ENCODE measurements at places on chromosomes 5 and 9.

GRCh38 chr9:121200356-121200755, 1.3 kb downstream of the RAB14 start:
- DNase-seq = no peak

DNA sequence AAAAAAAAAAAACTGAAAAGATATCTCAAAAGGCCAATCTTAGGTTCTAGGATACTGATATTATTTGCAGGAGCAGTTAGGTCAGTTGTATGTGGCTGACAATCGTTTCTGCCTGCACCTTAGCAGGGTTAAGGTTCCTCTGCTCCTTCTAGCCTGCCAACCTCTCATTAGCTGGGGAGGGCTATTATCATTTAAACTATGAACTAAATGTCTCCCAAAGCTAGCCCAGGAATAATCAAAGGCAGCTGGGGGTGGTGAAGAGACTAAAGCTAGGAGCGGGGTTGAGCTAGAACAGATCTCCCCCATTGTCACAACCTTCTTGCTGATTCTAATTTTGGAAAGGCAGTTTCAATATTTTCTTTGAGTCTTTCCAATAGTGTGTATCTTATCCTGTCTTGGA, 99.9 kb downstream of the ICE1 start:
- no peak for DNase-seq

DNA sequence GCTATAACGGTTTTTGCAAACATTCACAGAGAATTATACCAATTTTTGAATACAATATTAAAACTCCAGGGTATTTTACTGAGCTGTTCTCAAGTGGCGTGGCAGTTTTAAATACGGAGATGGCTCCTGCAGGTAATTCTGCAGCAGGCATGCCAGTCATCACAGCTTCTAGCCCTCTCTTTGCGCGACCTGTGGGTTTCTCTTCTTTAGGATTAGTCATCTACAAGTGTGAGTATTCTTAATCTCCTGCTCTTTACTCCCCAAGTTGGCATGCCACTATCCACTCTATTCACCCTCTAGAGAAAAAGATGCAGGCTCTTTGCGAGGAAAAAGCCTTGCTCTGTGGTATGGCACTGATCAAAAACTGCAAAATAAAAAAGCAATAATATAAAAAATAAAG, 43.9 kb downstream of the ANKRD31 start:
- no peak for DNase-seq

DNA sequence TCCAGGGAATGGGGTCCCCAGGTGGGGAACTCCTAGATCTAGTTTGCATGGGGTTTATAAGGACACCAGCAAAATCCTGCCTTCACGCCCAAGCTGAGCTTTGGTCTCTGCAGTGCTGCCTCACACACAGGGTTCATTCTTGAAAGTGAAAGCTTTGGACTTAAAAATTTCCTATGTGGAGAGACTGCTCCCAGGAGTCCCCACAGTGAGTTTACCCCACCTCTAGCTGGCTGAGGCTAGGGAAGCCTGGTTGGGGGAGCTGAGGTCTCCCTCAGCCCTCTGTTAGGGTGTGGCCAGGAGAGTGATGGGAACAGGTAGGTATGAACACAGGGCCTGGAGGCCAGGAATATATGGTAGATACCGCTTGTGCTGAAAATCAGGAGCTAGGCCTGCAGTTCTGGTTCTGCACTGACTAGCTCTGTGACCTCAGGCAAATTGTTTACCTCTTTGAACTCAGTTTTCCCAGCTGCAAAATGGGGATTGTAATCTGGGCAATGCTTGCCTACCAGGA, 41.5 kb upstream of the LARP1 start:
- no peak for DNase-seq

DNA sequence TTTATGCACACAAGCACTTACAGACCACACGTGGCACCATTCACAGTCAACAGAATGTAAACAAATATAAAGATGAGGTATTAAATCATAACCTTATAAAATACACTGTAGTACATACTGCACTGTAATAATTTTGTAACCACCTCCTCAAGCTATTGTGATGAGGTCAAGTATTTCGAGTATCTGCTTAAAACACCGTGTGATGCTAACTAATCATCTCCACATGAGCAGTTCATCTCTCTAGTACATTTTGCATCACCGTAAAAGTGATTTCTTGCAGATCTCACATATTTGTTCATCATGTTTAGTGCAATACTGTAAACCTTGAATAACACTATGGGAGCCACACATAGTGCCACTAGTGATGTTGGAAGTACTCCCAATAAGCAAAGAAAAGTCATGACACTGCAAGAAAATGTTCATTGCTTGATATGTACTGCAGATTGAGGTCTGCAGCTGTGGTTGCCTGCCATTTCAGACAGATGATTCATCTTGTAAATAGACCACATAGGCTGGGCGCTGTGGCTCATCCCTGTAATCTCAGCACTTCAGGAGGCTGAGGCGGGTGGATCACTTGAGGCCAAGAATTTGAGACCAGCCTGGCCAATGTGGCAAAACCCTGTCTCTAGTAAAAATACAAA, 44.3 kb downstream of the FOXB2 start:
- DNase-seq = no peak

DNA sequence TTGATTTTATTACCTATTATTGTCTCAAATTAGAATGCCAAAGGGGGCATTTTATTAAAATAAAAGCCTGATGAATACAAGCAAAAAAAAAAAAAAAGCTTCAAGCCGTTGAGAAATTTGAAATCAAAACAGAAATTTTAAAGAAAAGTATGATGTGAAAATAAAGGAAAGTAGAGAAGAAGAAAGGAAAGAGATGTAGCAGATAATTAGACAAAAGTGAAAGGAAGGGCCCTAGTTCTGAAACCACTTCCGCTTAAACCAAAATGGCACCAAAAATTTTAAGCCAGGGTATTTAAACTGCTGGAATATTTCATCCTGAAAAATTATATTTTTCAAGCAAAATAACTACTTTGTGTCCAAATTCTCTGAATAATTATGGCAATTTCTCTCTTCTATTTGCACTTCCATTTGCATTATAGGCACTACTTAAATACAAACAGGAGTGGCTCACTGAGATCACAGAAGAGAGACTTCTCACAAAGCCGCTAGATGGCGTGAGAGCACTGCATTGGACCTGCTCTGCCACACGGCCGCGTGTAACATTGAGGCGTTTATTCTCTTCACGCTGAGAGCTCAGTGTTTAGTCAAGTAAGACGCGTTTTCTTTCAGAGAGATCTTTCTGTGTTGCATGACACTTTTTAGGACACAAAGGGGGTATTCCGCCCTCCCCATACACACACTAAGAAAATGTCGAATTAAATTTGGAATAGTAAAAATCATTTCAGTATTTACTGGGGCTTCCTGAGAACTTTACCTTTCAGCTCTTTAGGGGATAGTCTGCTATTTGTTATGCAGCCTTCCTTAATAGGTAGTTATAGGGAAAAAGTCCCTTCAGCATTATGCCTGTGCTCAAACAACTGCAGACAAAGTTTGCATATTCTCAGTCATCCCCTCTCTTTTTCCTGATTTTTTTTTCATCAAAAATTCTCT, 368.4 kb upstream of the CCNH start:
- peak; percentile 87 for DNase-seq

DNA sequence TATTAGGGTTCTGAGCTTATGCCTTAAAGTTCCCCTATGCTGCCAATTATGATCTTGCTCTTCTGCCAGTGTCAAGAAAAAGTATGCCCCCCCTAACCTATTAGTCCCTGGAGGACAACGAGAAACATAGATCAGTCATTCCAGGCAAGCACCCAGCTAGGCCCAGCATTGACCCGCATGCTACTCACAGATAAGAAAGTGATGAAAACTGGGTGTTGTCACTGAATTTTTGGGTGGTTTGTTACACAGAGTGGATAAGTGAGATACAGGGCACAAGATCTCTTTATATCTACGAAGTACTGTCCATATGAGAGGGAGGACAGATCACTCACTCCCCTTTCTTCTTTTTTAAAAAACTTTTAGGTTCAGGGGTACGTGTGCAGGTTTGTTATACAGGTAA, 6.4 kb upstream of the TEX48 start:
- no peak for DNase-seq

GRCh38 chr5:32067774-32068470, 106.2 kb downstream of the GOLPH3 start:
- no peak for DNase-seq

DNA sequence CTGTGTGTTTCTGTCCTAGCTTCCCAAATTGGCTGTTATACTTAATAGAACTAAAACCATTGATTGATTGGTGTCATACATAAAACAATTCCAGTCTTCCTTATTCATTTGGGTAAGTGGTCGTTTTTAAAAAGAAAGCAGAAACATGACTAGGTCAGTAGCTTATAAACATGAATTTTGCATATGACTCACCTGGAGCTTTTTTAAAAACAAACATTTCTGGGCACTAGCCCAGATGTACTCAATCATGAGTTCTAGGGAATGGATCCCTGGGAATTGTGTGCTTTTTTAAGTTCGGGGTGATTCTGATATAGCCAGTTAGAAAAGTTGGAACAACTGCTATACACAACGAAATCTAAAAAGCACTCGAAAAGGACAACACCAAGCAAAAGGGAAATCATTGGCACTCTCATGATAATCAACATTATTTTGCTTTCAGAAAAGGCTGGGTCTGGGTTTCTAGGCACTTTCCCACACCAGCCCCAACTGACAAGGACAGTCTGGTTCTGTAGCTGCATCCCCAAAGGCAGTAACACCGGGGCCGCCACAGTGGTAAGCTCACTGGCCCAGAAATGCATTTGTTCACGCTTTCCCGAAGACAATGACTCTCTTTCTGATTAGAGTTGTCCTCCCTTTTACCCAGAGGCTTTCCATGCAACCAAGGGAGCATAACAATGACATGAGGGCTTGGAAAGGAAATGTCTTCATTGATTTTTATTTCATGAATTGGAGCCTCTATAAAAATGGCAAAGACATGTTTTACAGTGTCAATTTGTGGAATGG, 664.9 kb upstream of the WWC1 start:
- DNase-seq = no peak

DNA sequence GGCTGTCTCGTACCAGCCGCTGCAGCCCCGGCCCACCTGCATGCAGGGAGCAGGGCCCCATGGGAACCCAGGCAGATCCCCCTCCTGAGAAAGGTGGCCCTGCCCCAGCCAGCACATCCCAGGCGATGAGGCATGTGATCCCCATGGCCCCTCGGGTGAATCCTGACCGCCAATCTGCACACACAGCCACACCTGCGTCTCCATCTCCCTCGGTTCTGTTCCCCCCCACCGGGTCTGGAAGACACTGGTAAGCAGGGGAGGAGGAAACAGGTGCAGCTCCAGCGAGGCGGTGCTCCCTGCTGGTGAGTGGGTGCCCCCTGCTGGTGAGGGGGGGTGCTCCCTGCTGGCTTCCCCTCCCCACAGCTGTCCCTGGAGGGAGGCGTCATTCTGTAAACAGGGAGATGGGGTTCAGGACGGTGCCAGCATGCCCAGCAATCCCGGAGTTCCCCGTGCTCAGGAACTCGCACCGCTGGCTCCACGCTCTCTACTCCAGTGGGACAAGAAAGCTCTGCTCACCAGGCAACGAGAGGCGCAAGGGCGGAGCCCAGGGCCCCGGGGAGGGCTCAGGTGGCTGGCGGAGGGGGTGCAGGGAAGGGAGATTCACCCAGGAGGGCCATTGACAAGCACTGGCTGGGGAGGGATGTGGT, 28.4 kb upstream of the SLC12A7 start:
- DNase-seq = peak; percentile 56

GRCh38 chr9:36218011-36218410, 27.3 kb downstream of the CLTA start:
- DNase-seq = no peak

DNA sequence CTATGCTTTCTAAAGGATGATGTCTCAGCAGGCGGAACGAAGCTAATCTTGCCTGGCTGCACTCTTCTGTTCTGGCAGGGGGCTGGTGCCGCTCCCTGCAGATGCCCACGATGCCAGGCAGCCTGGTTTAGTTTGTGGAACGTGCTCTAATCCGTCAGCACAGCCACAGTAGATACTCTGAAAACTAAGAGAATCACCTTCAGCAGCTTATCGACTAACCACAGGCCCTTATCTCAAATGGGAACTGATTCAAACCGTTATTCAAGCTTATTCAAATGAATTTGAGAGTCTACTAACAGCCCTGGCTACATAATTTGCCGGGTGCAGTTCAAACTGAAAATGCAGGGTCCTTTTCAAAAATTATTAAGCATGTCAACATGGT, 246.6 kb upstream of the ANKRD55 start:
- no peak for DNase-seq

DNA sequence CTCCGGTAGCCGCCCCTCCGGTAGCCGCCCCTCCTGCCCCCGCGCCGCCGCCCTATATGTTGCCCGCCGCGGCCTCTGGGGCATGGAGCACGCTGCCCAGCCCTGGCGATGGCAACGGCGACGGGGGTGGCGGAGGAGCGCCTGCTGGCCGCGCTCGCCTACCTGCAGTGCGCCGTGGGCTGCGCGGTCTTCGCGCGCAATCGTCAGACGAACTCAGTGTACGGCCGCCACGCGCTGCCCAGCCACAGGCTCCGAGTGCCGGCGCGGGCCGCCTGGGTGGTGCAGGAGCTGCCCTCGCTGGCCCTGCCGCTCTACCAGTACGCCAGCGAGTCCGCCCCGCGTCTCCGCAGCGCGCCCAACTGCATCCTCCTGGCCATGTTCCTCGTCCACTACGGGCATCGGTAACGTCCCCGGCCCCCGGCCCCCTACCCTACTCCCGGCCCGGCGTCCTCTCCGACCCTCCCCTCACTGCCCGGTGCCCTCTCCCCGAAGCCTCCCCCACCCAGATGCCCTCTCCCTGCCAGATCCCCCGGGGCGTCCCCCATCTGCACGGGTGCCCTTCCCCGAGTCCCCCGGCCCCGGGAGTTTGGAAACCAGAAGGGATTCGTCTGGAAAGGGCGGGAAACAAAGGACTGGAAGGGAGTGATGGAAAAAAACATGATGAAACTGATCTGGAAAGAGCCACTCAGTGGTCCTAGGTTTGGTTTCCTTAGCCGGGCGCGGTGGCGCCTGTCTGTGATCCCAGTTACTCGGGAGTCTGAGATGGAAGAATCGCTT, 417 bp downstream of the SRD5A1 start:
- DNase-seq = peak; percentile 24

DNA sequence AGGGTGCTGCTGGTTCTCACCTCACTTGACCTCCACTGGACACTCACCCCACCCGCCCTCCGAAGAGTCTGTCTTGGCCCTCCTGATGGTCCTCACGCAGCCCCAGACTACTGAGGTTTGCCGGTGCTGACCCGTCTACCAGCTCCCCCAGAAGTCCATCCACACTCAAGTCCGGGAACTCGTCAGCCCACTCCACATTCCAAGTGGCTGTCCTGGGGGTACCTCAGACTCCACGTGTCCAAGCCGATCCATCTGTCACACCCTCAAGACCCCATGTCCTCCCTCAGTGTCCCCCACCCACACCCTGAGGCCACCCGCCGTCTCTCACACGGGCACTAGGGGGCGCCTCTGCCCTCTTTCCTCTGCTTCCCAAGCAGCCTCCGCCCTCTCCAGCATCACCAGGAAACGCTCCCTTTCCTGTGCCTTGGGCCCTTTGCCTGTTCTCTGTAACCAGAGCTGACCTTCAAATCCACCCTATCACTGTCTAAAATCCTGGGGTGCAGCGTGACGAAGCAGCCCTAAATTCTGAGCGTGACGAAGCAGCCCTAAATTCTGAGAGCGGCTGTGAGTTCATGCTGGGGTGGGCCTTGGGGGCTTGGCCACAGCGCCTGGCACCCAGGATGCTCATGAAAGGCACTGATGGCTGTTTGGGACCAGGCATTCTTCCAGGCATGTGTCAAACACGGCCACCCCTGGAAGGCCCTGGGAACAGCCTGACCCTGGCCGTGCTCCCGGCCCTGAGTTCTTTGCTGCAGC, 95.7 kb downstream of the KCNT1 start:
- DNase-seq = no peak

All from renal pelvis (tissue), 12 donors.